ENCODE measurements at places on chromosomes 12 and 14.

DNA sequence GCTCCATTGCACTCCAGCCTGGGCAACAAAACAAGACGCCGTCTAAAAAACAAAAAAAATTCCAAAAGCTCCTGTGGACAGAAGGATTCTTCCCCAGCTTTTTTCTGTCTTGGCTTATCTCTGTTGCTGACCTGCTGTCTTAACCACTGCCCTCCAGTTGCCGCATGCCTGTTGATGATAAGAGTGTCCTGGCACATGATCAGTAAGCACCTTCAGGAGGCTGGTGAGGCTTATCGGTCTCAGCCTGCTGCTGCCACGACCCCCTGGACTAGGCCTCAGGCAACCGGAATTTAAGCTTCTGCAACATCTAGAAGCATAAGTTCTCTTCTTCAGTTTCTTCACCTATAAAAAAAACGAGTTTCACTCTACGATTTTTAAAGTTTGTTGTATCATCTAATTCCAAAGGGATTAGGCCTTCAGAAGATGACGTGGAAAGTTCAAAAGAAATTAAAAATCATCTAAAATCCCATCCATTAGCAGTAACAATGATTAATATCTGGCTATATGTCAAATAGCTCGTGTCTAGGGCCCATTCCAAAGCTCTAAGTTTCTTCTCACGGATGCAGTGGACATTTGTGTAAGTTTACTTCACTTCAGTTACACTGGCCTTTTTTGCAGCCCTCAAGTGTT is 46.4 kb downstream of the RESF1 start:
- no peak for DNase-seq

GRCh38 chr14:100424504-100425428 is 101.6 kb downstream of the SLC25A47 start:
- DNase-seq: no peak

DNA sequence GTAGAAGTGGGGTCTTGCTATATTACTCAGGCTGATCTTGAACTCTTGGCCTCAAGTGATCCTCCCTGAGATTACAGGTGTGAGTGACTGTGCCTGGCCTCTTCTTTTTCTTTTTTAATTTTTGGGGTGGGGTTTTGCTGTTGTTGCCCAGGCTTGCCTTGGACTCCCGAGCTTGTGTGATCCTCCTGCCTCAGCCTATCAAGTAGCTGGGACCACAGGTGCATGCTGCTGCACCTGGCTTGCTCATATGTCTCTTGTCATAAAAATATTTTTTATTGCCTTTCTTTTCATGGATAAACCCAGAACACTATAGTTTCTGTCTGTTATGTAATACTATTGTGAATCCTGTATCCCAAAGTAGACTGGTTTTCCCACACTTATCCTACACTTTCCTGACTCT is 26.0 kb downstream of the SCYL2 start:
- DNase-seq: no peak

- DNase-seq: no peak
Measured at GRCh38 chr12:2195085-2195484, 142.3 kb downstream of the CACNA1C start.

All from cortex of kidney (tissue), 1 donor.